ELR (cell line): ENCODE measurements at places on chromosomes 4 and X.

- DNase-seq: peak; percentile 80
Measured at GRCh38 chr4:60683973-60684372, 516.2 kb upstream of the ADGRL3 start.

GRCh38 chrX:42778096-42778495 is at the start of gene PPP1R2C:
TSS of gene PPP1R2C (minus strand) at chrX:42778163. CDS start at chrX:42778079, 84 bp downstream.
- no peak for DNase-seq

DNA sequence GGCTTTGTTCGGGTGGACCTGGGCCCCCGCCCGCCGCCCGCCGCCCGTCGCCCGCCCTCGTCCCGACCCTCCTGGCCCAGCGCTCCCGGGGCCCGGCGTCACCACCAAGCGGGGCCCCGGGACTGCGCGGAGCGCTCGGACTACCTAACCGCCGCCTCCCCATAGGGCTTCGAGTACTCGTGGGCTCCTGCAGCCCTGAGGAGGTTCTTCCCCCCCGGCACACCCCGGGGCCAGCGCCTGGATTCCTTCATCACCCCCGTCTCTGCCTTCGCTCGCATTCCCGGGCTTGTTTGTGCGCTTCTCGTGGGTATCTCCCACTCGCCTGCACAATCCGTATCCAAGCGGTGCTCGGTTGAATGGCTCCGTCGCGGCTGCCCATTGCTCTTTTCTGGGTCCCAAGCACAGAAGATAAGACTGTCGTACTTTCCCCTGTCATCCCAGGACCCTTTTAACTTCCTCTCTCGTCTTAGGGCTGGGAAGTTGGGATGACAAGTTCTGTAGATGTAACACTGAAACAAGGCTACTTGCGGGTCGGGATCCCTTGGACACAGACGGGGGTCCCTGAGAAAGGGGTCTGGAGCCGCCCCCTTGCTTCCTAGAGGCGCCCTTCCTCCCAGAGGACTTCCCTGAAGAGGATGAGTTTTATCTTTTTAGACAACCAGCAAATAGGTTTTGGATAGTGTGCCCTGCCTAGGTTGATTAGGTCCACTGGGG is 565 bp downstream of the MOB1B start:
- peak; percentile 48 for DNase-seq

GRCh38 chrX:35150052-35150451 is 207.5 kb downstream of the FAM47B start:
- DNase-seq: no peak

- no peak for DNase-seq
Measured at GRCh38 chr4:184750926-184751584, 17.2 kb upstream of the CENPU start.

DNA sequence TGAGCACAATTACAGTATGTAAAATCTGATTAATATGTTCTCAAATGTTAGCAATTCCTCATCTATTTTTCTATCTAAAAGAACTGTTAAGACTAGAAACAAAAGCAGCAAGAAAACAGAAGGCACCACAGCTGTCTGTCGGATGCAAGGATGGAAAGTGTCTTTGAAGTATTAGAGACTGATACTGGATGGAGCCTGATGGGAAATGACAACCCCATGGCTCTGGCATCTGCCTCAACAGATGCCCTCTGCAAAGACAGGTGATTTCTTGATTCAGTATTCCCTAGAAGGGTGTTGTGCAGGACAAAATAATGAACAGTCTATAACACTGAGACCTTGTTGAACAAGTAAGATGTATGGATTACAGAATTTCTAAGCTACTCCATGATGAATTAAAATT is 19.7 kb downstream of the LRCH2 start:
- no peak for DNase-seq

DNA sequence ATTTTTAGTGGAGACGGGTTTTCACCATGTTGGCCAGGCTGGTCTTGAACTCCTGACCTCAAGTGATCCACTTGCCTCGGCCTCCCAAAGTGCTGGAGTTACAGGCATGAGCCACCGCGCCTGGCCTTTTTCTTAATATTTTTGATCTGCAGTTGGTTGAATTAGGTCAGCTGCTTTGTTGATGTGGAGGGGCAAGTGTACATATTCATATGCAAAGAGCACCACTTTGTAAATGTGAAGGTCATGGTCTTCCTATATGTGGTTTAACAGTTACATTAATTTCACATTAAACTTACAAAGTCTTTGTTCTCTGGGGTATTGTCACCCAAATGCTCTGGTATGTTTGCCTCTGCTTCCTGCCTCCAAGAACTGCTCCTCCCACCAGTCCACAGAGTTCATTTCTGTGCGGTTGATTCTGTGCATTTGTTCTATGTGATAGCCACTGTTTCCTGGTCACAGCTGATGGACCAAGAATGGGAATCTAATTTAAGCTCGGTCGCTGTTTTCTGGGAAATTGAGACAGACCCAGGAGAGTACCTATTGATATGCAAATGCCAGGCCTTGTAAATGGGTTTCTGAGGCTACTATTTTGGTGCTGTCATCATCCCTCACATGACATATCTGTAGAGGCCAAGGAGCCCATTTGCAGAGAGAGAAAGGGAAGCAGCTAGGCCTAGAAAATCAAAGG is 26.9 kb upstream of the HPSE start:
- DNase-seq: no peak

DNA sequence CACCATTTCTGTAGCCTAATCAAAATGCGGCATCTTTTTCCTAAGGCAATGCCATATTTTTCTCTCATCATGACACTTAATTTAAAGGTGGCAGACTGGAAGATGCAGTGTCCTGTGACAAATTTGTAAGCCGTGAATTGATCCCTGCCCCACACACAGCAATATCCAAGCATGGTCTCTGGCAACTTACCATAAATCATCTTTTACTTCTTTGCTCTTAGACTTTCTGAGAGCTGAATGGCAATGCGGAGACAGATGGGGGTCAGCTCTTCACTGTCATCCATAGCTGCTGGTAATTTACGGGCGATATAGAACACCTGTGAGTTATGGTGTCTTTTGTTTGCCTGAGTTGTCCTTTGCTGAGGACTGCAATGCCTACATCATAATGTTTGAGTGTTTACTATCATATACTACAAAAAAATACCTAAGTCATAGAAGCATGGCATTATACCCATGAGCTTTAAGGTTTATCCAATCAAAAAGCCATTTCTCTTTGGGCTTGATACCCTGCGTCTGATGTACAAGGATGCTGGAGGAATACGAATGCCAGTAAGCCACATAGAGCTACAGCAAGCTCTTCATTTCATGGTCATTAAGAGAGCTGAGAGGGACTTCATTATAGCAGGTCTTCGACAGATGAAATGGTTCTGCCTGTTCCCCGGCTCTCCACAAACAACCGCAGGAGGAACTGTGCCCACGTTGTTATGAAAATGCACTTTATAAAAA is 148.1 kb downstream of the TRIML1 start:
- DNase-seq: no peak

DNA sequence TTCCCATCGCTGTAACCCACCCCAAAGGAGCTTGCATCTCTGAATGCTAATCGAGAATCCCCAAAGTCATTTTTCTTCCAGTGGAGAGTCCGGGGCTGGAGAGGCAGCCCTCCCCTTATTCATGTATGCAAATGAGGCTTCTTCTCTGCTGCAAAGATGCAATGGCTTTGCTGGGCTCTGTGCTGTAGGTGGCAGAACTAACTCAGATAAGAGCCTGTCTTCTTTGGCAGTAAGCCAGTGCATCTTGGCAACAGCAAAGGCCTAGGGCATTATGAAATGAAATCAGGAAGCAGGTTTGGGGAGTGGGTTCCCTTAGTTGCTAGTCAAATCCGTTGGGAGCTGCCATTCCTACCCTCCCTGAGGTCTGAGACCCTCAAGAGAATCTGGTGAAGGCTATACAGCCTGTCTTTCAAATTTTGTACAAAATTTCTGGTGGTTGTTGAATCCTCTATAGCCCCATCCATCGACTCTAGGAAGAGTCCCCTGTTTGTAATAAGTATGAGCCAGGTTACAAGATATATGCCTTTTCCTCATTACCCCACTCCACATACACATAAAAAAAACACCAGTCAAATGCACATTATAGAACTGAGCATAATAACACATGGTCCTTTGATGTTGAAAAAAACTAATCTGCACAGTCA is 290.6 kb upstream of the TAPT1 start:
- peak; percentile 58 for DNase-seq

DNA sequence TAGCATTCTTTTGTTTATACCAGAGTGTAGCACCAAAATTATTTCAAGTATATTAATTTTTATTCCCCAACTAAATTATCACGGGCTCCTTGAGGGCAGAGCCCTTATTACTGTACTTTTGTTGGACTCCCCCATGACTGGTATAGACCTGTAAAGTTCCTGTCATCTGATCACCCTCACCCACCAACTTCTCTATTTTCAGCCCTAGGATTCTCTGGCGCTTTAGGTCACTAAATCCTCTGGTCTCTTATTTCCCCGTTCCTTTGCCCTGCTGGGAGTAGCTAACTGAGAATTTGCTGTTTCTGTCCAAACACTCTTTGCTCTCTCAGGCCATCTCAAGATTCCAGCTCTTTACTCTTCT is 3.2 kb upstream of the XKRX start:
- DNase-seq: no peak

- no peak for DNase-seq
Measured at GRCh38 chr4:11719879-11720278, 291.2 kb upstream of the HS3ST1 start.

DNA sequence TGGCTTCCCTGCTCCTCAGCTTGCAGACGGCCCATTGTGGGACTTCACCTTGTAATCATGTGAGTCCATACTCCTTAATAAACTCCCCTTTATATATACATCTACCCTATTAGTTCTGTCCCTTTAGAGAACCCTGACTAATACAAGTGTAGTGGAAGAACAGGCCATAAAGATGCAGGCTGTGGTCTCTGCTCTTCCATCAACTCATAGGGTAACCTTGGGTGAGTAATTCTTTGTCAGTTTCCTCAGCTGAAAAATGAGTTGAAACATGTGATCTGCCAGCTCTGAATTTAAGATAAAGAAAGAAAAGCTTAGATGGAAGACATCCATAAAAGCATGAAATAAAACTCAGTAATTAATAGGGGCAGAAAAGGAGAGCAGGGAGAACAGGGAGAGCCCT is 103.6 kb downstream of the ENOX2 start:
- DNase-seq: peak; percentile 76

DNA sequence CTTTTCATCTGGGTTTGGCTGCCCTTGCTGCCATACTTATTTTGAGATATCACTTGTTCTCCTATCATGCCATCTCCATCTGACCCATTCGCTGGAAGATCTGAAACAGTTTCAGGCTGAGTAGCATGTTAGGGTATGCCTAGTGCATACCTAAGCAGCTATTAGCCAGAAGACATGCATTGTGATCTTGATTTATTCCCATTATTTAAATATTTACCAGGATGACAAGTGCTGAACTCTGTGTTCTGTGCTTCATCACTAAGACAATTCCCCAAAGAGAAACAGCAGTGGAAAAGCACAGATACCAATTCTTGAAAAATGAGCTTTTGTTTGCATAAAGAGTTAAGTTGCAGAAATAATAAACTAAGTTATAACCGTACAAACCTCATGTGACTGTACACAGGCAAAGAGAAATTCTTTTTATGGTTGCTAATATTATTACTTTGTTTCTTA is 271.0 kb upstream of the ARSJ start:
- no peak for DNase-seq

DNA sequence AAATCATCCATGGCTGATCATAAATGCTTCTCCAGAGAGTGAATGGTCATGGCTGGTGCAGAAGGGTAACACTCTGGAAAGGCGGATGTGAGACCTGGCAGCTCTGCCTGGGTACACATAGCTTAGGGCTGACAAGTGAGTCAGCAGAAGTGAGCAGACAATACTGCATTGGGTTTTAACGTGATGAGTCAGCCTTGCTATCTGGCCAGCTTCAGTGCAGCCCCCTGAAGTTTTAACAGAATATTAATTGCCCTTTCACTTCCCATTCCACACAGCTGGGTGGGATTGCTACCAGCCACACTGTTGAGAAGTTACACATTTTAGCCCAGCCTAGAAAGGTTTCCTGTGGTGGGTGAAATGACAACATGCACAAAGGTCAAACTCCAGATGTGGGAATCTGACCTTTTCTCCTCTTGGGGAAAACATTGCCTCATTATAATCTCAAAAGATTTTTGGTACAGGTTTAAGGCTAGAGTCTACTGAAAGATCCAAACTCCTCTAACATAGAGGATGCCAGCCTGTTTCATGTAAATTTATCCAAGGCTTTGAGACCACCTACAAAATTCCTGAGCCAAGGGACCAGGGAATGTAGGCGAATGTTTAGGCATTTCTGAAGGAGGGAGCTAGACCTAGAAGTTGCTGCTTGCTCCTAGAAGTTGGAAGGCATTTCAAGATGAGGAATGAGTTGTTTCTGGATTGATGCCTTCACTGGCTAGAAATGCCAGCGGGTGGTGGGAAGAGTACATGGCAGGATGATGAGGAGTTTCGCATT is 230.3 kb upstream of the PGRMC2 start:
- DNase-seq: peak; percentile 94

GRCh38 chr4:82839624-82840023 is 41.0 kb upstream of the SCD5 start:
- DNase-seq: peak; percentile 40

- DNase-seq: peak; percentile 88
Measured at GRCh38 chrX:130770615-130771014, 132.4 kb downstream of the ENOX2 start.

- DNase-seq: no peak
Measured at GRCh38 chr4:110614976-110615352, 7.9 kb downstream of the PITX2 start.

DNA sequence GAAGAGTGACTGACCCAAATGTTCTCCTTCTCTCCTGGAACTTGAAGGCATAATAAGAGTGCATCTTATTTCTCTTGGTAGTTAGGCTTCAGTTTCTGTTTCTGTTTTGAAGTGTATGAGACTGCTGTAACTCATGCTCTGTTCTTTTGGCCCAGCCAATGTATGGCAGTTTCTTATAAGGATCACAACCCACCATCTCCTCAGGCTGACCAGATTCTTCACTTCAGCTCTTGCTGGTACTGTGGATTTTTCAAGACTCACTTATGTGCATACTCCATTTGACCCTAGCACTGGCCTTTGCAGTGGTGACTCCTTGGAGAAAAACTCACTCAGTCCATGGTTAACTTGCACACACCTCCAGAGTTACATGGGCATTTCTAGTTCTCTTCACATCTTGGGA is 9.6 kb upstream of the YTHDC1 start:
- DNase-seq: no peak

- DNase-seq: no peak
Measured at GRCh38 chr4:7593646-7594412, 159.1 kb upstream of the PSAPL1 start.

- DNase-seq: peak; percentile 3
Measured at GRCh38 chrX:68895341-68895755, 66.5 kb downstream of the EFNB1 start.

GRCh38 chrX:154731184-154731583 is 19.7 kb downstream of the GAB3 start:
- DNase-seq: no peak

- peak; percentile 69 for DNase-seq
Measured at GRCh38 chrX:31423609-31424189, 351.9 kb upstream of the FTHL17 start.

GRCh38 chr4:180058691-180059215 is 2184.4 kb upstream of the TENM3 start:
- DNase-seq: peak; percentile 50

- DNase-seq: no peak
Measured at GRCh38 chr4:2332201-2332975, 70.5 kb upstream of the MXD4 start.

GRCh38 chr4:140047017-140047640 is 106.9 kb downstream of the MAML3 start:
- no peak for DNase-seq

- peak; percentile 32 for DNase-seq
Measured at GRCh38 chr4:139227729-139228404, 50.8 kb upstream of the ELF2 start.
